ENCODE measurements at places on chromosomes 3 and 15.

GRCh38 chr15:34119291-34119690 is 17.4 kb downstream of the PGBD4 start:
- peak; percentile 63 for DNase-seq

GRCh38 chr3:10518506-10519150 is 13.2 kb upstream of the ATP2B2 start:
- DNase-seq, result peak; percentile 73

DNA sequence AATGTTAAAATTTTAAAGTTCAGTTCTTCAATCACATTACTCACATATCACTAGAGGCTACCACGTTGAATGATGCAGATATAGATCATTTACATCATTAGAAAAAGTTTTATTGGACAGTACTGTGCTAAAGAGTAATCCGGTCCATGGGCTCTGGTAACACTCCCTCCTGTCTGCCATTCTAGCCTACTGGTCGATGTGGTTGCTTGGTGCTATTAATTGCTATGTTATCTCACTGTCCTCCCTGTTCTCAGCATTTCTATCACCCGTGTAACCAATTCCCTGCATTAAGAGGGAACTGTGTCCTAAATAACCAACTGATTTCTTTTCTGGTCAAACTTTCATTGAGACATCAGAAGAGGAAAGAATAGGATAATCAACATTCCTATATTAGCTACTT is 347.5 kb upstream of the RBMS3 start:
- DNase-seq, result no peak

DNA sequence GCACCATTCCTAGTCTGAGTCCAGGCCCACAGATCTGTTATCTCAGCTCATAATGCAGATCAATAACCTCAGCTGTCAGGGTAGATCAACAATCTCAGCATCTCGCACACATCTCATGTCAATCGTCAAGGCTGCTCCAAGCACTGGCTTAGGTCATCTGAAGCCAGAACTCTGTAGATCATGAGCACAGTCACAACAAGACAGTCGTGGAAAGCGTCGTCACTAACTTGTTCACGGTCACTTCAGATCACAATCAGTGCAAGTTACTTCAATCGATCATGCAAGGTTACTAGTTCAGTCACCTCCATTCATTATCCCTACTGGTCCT is 71.8 kb downstream of the RBPMS2 start:
- DNase-seq, result no peak

GRCh38 chr3:36993326-36994283 is at the start of gene MLH1:
Gene MLH1, plus strand, starts transcription at chr3:36993518. Its CDS starts 30 bp downstream, at chr3:36993548.
- peak; percentile 100 for DNase-seq

GRCh38 chr15:78364233-78364632 is 24.1 kb downstream of the CRABP1 start:
- no peak for DNase-seq

GRCh38 chr3:178527981-178528380 is 8.3 kb upstream of the KCNMB2 start:
- no peak for DNase-seq

DNA sequence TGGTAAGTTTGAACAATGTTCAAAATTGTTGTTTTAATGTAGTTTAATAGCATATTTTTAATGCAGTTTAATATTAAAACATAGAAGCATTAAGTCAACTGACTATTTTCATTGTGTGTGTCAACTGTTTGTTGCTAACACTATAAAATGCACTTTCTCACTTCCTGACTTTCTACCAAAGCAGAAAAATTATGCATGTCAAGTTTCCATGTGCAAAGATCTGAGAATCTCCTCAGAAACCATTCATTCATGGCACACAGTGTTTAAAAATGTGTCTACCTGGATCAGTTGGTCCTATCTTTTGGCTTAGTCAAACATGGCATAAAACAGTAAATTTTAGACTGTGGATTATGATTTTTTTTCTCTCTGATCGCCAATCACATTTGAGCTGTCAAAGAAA is 156.0 kb downstream of the PLD1 start:
- no peak for DNase-seq

DNA sequence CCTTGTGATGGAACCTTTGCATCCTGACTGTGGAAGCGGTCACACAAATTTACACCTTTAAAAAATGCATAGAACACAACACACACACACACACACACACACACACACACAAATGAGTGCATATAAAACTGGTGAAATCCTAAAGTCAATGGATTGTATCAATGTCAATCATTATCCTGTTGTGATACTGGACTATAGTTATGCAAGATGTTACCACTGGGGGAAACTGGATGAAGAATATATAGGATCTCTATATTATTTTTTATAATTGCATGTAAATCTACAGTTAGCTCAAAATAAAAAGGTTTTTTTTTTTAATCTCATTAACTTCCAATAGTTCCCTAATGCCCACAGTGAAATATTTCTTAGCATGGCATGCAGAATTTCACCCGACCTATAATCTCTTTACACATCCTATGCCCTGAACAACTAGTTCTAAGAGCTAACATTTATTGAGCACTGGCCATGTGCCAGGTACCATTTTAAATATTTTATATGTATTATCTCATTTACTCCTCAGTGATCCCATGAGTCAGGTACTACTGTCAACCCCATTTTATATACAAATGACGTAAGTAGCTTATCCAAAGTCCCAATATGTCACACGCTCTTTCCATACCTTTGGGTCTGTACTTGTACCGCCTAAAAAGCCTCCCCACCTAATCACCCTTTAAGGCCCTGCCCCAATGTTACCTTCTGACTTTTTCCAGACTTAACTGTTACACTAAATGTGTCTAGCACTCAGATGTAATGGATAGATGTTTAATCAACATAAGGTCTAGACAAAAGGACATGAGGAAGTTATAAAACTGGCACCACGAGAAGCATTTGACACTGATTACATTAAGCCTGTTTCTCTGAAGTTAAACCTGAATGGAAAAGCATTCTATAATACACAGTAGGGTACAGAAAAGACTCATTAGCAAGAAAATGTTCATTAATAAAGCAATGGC is 5.5 kb downstream of the ABCC5 start:
- DNase-seq, result no peak

- DNase-seq, result peak; percentile 12
These were observed 51.7 kb downstream of the OTOL1 start for GRCh38 chr3:161548301-161548700.

- DNase-seq, result no peak
These were observed 81.3 kb upstream of the NEDD4 start for GRCh38 chr15:56074481-56075265.

DNA sequence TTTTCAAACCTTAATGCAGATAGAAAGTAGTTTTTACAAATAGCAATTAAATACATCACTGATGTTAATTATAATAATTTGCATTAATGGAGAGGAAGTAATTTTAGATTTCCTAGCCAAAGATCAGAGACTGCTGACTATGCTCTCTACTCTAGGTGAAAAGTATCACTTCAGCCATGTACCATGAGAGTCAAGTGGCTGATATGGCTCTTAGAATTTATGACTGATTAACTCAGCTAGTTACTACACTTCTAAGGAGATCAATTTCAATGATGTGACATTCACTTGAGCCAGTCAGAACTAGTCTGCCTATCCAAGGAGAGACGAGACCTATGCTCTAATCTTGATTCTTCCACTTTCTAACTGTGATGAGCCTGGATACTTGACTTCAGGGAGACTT is 405.7 kb upstream of the RORA start:
- DNase-seq, result no peak

GRCh38 chr3:86984271-86984670 is 6.7 kb downstream of the VGLL3 start:
- DNase-seq, result peak; percentile 60

- DNase-seq, result peak; percentile 81
These were observed 45.8 kb upstream of the FBXL22 start for GRCh38 chr15:63551400-63551799.

DNA sequence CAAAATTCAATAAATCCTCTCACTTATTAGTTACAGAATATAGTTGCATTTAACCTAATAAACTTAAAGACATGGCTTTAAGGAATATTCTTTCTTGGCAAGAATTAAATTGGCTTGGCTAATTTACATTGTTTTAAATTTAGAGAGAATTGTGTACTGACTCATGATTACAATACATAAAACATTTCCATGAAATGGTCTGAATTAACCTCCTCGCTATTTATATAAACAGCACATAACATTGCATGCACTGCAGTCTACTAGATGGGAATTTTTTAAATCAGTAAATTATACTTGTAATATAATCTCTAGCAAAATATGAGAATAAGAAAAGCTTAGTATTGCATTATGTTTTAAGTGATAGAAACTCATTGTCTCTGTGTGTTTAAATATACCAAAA is 268.9 kb downstream of the SHOX2 start:
- no peak for DNase-seq

DNA sequence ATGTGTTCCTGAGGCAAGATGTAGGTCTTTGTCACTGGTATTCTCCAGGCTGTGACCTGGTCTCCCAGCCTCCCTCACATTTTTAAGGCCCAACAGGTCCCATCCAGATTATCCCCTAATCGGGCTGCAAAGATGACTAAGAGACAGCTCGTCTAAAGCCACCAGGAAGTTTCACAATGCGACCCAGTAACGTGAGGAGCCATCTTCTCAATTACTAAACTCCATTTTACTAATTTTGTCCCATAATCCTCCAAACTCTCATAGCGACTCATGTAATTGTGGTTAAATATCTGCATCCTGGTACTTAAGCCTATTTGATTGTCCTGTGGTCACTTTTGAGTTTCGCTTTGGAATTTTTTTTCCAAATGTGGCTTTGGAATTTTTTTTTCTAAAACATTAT is 8.7 kb upstream of the PLA2G4F start:
- peak; percentile 79 for DNase-seq

GRCh38 chr3:12833222-12834161 is 7.9 kb downstream of the RPL32 start:
- no peak for DNase-seq

DNA sequence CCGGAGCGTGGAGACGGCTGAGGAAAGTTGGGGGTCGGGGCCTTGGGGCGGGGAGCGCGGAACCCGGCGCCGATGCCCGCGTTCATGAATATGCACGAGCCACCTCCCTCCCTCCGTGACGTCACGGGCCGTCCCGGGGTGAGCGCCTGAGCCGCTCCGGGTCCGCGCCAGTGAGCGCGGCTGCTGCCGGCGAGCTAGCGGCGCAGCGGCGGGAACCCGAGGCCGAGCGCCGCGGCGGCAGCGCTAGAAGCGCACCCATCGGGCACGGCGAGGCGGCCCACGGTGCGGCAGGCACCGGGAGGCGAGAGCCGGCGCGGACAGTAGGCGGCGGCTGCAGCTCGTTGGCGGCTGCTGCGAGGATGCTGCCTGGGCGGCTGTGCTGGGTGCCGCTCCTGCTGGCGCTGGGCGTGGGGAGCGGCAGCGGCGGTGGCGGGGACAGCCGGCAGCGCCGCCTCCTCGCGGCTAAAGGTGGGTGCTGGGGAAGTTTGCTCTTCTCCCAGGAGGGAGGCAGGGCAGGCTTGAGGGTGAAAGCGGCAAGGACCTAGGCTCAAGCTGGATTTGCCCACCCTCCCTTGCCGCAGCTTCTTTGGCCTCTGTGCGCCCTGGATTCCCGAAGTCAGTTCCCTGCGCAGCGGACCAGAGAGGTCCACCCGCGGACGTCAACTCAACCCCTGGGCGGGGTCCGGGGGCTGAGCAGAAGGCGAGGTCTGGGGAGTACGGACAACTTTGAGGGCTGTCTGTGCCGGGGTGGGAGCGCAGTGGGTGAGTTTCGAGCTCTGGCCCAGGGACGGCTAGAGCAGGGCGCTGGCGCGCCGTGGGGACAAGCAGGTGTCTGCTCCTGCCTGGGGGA is at the start of gene CLSTN2:
CLSTN2 (plus strand) TSS at position 170 of the 850 bp plus-strand sequence.
- DNase-seq, result peak; percentile 22

- no peak for DNase-seq
These were observed 42.6 kb upstream of the MBNL1 start for GRCh38 chr3:152226176-152226575.

GRCh38 chr3:123258811-123259420 is 57.2 kb downstream of the SEC22A start:
- peak; percentile 67 for DNase-seq

DNA sequence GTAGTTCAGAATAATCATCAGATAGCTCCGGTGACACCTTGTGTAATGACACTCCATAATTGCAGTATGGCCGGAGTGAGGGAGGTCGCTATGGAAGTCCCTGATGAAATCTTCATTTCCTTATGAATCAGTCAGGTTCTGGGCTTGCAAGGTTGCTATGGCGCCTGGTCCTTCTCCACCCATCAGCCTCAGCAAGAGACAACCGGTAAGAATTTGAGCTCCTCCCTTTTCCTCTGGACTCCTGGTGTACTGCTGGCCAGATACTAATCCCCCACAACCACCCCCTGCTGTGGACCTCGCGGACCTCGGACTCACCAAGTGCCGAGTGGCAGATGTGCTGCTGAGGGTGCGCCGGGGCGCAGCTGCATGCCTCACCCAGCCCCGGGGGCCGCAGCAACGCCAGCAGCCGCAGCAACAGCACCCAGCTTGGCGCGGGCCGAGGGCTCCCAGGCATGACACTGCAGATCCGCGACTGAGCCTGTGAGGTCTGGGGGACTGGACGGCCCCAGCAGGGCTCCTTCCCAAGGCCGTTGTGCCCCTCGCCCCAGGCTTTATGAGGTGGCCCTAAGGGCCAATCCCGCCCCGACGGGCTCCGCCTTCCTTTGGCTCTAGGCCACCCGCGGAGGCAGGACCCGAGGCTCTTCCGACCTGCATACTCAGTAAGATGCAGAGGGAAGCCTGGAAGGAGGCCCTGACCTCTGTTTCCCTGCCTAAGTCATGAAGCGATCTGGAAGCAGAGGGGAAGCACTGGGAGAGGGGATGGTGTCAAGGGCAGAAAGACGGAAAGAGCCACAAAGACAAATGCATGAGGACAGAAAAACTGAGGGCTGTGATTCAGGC is at the start of gene TIMP4:
TIMP4 (minus strand) TSS at position 526 of the 840 bp plus-strand sequence; CDS start at position 454, 72 bp downstream.
- peak; percentile 37 for DNase-seq

- DNase-seq, result peak; percentile 88
These were observed 45.1 kb upstream of the PLXND1 start for GRCh38 chr3:129651435-129652202.

DNA sequence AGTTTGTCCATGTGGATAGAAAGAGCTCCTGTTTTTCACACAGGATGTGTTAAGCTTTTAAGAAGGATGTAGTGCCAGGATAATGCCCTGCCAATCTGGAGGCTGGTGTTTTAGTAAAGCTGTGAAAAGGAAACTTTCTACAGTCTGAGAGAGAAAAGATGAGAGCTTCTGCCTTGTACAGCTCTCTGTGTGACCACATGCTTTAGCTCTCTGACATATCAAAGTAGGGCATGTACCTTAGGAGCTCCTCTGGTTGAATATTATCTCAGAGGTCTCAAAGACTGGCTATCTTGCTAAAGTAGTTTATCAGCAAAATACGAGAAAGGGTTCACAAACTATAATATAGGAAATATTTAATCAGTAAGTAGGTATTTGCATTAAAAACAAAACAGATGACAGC is 30.4 kb downstream of the CDIN1 start:
- no peak for DNase-seq

- no peak for DNase-seq
These were observed 1.4 kb upstream of the CRABP1 start for GRCh38 chr15:78338781-78339180.
